CD4-positive, alpha-beta T cell treated with Interleukin-4 for 4 hours (primary cell): ENCODE measurements at places on chromosomes 5 and 9.

DNA sequence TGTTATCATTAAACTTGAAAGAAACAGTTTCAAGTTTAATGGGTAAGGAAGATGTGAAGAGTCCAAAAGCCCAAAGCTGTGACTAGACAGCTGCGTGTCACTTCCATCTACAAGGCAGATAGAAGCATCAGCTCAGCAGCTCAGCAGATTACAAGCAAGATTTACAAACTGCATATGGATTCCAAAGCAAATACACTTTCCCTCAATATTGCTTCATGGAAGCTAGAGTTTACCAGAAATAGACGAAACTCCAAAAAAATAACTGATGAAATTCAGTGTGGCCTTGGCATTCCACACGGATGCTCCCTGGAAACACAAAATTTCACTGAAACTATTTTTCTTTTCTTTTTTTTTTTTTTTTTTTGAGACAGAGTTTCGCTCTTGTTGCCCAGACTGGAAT, 17.9 kb downstream of the MYO10 start:
- no peak for DNase-seq

DNA sequence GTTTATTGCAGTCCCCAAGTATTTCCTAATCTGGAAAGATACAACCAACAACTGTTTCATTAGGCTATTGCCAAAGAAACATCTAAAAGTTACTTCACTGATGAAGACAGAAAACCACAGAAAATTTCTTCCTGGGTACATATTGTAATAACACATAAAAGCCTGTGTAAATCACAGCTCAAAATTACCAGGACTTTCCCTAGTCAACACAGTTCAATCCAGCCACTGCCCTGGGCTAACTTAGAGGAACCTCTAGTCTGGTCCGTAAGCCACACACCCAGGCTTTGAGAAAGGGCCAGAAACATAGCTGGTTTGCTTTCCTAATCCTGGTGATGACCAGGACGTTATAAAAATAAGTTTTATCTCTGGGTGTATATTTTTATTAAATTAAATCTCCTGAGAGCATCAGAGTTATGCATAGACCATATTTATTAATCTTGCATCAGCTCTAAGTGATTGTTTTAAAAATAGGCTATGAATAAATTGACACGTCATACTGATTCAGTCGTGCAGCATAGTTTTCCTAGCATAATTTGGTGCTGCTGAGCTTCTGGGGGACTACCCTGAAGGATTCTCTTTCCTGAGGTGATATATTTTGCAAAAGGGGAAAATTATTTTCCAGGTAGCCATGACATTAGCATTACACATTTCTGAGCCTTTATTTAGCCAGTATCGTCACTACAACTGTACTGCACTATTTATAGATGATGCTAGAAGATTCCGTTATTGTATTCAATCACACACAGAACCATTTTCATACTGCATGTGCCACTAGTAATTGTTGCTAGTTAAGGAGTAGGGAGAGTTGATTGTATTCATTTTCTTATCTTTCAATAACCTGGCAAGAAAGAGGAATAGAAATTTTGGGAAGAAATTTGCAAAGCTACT, 12.6 kb upstream of the MUSK start:
- no peak for DNase-seq

- no peak for DNase-seq
These were observed 62.6 kb downstream of the WNK2 start for GRCh38 chr9:93246526-93246925.

DNA sequence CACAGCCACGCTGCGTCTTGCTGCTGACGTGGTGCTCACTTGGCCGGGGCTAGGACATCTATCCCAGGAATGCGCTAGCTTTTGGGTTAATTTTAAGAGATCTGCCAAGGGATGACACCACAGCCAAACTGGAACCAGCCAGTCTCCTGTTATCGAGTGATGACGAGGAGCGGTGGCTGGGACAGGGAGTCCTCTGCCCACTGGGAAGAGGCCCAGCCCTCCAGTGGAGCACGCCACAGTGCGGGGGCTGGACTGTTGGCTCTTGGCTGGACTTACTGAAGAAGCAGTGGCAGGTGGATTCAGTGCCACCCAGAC, 55.1 kb upstream of the PHYKPL start:
- DNase-seq, result no peak

DNA sequence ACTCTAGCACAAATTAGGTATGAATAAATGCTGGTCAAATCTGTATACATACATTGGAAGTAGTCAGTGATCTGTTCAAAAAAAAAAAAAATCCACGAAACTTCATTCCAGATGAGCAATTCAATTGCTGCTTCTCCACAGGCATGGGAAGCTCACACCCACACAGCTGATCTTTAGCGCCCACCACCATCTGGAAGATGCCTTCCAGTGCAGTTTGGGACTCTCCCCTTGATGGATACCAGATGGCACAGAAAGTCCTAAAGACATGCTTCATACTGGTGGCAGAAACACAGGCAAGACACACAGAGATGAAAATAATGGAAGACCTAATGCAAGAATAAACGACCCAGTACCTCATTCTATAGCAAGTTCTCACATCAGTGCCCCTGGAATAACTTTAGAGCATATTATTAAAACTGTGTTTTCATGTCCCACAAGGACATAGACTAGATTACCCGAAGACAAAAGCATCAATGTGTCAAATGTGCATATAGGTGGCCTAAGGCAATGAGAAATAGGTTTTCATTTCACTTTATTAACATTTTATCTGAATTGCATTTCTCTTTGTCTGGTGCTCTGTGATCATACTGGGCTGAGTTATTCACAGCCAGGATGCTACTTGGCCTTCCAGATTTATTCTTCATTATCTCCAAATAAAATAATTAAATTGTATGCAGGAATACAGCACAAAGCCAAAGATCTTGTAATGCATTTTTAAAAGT, 135.4 kb upstream of the TAS2R1 start:
- no peak for DNase-seq

- DNase-seq, result no peak
These were observed 9.7 kb upstream of the OBP2A start for GRCh38 chr9:135536216-135536615.

- no peak for DNase-seq
These were observed 417.8 kb downstream of the TMEM161B start for GRCh38 chr5:87850843-87851242.

DNA sequence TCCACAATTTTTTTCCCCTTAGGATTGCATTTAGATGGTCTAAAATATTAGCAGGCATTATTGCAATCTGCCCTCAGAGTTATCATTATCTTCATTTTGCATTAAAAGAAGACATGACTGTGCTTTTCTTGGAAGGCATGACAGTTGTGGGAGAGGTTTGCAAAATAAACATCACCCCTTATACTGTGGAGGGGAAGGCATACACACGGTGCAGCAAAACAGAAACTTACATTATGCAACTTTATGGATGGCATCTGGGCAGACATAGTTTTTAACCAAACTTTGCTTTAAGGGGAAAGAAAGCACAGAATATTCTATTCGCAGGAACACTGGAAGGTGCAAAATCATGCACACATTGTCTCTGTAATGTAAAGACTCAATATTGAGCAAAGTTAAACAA, 505.8 kb upstream of the ADAMTS16 start:
- DNase-seq, result no peak
